ENCODE measurements at places on chromosomes 11 and 22.
A peak's percentile ranks its signal among the peaks of the same experiment; 100 is the strongest.

- DNase-seq = peak; percentile 76
Measured at GRCh38 chr11:119585043-119585781, 143.8 kb downstream of the NECTIN1 start.

DNA sequence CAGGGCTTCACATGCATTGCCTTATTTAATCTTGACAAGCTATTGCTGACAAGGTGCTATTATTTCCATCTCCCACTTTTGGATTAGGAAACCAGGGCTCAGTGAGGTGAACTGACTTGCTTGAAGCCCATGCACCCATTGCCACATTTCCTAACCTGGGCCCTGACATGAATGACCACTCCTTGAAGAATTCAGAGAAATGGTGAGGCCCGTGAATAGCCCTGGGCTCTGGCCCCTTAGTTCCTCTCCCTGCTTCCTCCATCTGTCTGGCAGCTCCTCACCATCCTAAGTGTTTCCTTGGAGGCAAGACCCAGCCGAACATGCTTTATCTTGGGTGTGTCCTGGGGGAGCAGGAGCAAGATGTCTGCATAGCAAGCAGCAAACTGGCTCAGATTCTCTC is 56.1 kb upstream of the NECTIN1 start:
- no peak for DNase-seq

DNA sequence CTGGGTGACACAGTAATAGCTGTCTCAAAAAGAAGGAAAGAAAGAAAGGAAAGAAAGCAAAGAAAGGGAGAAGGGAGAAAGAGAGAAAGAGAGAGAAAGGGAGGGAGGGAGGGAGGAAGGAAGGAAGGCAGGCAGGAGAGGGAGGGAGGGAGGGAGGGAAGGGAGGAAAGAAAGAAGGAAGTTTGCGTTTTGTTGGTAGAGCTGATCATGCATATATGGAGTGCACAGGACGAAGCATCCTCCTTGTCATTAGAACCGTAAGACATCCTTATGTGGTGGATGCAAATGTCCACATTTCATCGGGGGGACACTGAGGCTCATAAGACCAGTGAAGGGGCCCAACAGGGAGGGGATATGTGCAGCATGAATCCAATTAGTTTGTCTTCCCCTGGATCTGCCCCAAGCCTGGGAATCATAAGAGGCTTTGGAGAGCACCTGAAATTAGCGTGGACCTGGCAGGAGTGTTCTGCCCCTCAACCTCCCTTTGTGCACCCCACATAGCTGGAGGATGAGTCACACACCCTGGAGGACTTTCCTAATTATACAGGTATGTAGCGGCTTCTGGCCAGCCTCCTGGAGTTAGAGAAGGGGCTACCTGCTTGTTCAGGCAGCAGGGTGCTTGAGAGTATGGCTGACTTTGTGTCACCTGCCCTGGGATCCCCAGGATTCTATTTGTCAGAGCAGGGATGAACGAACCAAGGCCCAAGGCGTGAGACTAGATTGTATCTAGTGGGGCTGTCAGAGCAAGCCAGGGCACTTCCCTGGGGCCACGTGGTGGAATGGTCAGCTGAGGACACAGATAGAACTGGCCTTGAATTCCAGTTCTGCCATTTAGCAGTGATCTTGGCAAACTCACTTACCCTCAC is 119.7 kb upstream of the CD82 start:
- peak; percentile 80 for DNase-seq

GRCh38 chr11:44307340-44308099 is 2.4 kb downstream of the ALX4 start:
- no peak for DNase-seq

DNA sequence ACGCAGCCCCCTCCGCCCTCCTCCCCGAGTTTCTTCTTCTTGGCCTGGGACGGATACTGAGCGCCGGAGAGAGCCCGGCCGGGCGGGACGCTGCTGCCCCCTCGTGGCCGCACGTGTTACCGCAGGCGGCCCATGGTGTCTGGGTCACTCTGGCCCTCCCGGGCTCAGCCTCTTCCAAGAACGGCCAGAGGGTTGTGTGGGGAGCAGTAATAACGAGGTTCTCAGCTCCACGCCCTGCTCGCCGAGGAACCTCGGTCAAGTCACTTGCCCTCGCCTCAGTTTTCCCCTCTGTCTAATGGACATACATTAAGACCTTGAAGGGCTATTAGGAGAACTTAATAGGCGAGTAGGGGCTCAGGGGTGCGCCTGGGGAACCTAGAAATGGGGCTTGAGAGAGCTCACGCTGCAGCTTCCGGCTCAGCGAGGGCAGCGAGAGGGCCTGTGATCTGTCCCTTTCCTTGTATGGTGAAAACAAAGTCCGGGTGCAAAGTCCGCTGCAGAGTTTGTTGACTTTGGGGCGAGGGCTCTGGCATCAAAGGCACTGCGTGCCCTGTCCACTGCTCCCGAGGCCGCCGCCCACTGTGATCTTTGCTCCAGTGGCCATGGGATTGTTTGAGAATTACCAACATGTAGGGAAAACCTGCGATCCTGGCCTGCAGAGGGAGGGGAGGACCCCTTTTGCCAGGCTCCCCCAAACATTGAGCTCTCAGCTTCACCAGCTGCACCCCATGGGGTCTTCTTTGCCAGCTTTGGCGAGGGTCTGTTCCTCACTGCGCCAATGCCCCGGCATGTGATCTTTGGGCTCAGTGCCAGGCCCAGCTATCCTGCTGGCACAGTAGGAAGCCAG is 14.4 kb upstream of the LRP5 start:
- peak; percentile 85 for DNase-seq

- no peak for DNase-seq
Measured at GRCh38 chr22:49954354-49954753, 6.2 kb upstream of the PIM3 start.

- DNase-seq = no peak
Measured at GRCh38 chr11:821512-822371, 3.0 kb downstream of the PNPLA2 start.

- peak; percentile 91 for DNase-seq
Measured at GRCh38 chr11:64449381-64450167, 90.6 kb downstream of the RPS6KA4 start.

DNA sequence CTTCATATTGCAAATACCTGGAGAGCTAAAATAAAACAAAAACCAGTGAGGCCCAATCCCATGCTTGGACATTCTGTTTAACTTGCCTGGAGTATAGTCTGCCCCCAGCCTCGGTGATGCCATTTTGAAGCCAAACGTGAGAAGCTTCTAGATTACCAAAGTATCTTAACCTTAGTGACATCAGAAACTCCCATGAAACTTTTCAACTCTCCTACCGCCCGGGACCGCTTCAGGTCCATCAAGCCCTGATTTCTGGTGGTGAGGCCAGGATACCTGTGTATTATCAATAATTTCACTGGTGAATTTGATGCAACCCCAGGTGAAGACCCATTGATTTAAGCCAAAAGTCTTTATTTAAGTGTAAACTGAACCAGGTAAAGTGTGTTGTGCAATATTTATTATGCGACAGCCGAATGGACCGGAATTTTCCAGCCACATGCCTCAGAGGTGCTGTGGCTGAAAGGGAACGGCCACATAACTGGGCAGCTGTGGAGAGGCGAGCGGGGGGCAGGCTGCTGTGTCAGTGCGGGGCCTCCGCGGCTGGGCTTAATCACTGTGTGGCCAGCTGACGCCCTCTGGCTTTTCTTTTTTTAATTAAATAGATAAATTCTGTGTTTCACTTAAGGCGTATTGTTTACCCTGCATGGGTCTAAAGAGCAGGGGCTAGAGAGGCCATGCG is 385.5 kb upstream of the B3GAT1 start:
- DNase-seq = no peak

DNA sequence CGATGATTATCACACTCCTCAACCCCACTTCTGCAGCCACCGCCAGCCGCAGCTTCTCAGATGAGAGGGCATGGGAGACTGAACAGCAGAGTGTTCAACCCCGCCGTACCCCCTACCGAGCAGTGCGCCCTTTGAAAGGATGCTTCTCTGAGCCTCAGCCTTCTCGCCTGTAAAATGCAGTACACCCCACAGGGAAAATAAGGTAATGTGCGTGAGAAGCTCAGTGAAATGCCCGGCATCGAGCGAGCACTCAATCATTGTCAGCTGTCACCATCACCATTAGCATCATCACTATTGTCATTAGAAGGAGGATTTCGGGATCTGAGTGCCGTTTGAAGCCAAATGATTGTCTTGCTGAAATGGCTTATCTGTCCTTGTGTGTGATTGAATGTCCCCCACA is 13.6 kb downstream of the TRIM29 start:
- DNase-seq = no peak

DNA sequence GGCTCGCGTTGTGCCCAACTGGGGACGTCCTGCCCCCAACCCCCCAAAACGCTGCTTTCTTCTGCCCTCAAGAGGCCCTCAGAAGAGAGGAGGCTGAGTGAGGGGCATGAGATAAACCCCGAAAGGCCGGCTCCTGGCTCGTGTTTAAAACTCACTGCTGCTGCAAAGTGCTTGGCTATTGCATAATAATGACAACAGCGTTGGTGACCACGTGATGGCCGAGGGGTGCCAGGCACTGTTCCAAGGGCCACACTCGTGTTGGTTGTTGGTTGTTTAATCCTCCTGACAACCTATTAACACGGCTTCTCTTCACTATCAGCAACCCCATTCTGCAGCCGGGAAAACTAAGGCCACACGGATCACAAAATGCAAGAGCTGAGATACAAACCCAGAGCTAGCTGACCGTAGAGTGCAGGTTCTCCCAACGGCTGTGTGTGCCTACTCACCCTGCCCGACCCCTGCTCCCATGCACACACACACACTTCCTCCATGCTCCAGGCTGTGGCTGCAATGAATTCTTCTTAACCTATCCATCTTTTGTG is 51.0 kb downstream of the ANO1 start:
- DNase-seq = no peak

DNA sequence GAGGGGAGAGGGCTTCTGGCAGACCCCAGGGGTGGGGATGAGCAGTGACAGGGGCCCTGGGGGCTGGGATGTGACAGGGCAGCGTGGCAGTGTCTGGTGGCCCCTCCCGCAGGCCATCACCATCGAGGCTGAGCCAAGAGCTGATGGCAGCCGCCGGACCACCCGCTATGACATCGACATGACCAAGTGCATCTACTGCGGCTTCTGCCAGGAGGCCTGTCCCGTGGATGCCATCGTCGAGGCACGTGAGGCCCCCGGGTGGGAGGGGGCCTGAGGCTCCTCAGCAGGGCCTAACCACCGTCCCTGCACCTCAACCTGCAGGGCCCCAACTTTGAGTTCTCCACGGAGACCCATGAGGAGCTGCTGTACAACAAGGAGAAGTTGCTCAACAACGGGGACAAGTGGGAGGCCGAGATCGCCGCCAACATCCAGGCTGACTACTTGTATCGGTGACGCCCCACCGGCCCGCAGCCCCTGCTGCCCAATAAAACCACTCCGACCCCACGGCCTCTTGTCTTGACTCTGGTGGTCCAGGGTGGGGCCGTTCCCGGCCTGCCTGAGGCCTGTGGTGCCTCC is 2.6 kb upstream of the TCIRG1 start:
- DNase-seq = no peak

DNA sequence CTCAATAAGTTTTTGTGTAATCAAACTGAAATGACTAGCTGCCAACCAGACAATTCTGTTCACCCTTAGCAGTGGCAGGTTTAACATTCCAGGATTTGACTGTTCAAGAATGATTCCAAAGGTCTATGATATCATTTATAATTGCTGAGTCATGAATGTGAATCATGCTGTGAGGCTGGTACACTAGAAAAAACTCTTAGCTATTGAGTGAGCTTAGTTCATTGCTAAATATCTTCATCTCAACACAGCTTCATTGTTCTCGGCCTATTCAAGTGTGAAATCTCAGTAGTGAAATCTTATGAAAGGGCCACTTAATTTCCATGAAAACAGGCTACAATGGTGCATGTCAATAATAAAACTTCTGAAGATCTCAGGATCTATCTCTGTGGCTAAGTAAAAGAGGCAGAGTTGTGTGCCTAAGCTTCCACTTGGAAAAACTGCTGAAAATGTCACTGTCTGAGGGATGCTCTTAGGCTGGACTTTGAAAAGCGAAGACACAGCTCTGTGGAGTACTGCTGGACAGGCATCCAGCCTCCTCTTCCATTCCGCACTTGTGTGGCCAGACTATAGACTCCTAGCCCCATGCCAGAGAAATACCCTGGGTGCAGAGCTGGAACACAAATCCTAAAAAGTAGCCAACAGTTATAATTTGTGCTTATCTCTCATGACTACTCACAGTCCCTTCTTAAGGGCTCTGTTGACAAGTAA is 12.8 kb downstream of the AQP11 start:
- no peak for DNase-seq

DNA sequence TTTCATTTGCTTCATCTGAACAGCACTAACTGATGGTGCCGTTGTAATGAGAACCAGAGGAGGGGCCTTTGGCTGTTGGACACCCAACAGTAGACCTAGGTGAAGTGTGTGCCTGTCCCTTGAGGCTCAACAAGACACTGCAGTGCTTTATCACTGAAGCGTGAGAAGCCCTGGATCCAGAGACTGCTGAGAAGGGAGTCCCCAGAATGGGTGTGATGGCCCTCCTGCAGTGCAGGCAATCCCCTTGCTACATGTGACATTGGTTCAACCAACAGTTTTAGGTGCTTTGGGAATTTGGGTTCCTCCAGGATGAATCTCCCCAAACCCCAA is 125.6 kb downstream of the BRD1 start:
- DNase-seq = no peak

GRCh38 chr11:59705294-59705693 is 8.4 kb downstream of the OR10V1 start:
- DNase-seq = no peak
